ENCODE measurements at places on chromosomes 1 and 21.

DNA sequence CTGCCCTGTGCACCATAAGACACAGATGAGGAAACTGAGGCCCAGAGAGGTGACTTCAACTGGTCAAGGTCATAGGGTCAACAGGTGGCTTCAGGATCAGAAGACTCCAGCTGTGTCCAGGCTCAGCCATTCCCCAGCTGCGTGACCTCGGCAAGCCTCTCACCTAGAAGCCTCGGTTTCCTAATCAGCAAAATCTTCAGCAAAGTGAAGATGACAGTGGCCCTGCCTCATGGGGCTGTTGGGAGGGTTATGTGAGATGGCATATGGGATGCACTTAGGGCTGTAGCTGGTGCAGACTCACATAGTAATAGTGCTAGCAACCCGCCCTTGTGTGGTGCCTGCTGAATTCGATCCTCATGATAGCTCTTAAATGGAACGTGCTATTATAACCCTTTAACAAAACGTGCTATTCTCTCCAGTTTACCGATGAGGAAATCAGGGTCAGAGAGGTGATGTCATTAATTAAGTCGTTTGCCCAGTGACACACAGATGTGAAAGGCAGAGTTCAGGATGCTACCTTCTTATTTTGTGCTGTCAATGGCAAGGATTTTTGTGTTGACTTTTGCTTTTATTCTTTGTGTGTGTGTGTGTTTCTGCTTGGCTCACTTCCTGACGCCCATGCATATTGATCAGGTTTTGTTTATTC is 472.9 kb downstream of the MATN1 start:
- no peak for DNase-seq

GRCh38 chr21:45096217-45096616 is 21.8 kb downstream of the ADARB1 start:
- no peak for DNase-seq

DNA sequence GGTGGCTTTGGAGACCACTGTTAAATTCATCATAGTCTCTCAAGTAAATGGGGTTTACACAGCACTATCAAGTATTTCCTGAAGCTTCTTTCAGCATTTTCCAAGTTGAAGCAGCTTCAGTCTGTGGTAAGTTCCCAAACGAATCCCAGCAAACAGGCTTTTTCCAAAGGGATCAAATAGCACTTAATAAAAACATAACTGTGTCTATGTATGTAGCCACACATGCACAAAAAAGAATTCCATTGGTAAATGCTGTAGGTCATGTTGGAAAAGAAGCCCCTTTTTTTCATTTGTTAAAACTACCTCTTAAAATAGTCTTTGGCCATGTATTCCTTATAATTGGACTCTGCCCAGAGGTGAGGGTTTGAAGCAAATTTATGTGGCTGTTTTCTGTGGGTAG is 69.8 kb downstream of the HHAT start:
- DNase-seq, result no peak

DNA sequence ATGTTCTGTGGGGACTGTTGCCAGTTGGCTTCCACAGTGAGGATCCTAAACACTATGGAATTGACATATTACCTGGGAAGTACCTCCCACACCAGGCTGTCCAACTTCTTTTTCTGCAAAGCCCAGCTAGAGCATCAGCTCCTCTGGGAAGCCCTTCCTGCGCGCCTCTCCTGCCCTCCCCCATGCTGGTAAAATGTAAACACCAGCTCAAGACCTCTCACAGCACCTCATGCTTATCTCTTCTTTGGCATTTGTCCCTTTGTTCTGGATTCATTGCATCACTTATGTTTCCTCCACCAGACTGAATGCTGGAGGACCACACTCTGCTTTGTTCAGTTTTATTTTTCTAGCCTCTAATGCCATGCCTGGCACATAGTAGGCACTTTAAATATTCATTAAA is 172.1 kb downstream of the HHAT start:
- no peak for DNase-seq

GRCh38 chr1:228833911-228834688 is 98.8 kb downstream of the RHOU start:
- DNase-seq, result no peak

DNA sequence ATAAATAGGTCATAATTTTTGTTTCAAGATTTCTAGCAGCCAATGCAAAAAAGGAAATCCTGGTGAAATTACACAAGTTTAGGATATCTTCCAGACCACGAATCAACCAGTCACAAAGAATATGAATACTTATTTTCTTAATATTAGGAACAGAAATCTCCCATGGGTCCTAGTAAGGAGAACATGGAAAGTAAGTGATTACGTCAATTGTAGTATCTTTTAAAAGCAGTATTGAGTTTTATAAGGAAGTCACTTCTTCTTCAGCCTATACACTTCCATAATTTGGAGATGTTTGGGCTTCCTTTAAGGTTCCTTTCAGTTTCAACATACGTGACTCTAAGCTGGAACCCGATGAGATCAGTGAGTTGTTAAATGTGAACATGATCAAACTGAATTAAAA is 534.5 kb downstream of the USP25 start:
- DNase-seq, result no peak

DNA sequence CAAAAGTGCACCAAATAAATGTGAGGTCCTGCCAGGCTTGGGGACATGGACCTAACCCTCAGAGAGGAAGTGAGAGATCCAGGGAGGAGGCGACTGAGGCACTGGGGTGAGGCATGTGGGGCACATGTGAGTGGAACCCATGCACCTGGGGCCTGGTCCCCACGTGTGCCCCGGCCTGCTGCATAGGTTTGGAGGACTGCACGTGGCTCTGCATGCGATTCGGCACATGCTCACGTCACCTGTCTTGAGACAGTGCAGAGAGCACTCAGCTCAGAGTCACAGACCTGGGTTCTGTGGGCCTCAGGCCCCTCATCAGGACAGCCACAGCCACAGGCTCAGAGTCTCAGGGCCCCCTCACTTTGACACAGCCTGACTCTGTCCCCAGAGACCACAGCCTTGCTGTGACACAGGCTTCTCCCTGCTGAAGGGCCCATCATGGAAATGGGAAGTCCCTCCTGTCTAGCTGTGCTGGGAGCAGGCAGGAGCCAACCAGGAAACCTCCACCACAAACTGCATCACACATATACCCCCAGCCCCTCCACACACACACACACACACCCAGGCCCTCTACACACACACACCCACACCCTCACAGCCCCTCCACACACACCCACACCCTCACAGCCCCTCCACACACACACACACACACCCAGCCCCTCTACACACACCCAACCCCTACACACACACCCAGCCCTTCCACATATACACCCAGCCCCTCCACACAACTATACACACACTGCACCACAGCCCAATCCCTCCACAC is 48.2 kb downstream of the SLC9A1 start:
- no peak for DNase-seq

GRCh38 chr1:10195570-10195969 is 14.8 kb upstream of the KIF1B start:
- DNase-seq, result no peak

DNA sequence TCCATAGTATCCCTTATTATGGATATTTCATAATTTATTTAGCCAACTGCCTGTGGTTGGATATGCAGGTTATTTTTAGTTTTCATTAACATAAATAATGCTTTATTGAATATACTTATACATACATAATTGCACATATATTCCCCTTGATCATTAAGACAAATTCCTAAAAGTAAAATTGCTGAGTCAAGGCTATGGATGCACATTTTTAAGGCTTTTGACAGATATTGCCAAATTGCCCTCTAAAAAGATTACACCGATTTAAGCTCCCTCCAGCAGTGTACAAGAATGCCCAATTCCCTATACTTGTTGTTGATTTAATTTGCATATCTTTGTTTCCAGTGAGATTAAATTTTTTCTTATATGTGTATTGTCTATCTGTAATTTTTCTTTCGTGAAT is 176.7 kb downstream of the C1orf94 start:
- DNase-seq, result no peak

DNA sequence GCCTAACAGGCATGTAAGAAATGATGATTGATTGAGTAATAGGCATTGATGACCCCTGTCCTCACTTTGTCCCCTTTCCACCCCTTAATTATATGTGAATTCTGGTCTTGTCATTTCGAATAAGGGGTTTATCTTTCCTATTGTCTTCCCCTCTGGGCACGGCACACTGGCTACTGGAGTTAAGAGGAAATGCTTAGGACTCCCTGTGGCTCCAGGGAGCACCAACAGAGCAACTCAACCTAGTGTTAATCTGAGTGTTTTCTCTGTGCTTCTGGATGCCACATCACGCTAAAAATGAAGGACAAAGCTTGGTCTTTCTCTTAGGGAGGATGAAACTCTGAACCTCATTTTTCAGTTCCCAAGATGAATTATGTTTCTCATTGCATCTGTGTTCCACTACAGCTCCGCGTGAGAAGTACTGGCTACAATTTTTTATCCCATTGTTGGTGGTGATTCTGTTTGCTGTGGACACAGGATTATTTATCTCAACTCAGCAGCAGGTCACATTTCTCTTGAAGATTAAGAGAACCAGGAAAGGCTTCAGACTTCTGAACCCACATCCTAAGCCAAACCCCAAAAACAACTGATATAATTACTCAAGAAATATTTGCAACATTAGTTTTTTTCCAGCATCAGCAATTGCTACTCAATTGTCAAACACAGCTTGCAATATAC is 5.3 kb downstream of the FCER1A start:
- no peak for DNase-seq
